ENCODE measurements at places on chromosomes 11 and 22.

GRCh38 chr11:13762718-13763117 is 94.2 kb downstream of the FAR1 start:
- no peak for DNase-seq

DNA sequence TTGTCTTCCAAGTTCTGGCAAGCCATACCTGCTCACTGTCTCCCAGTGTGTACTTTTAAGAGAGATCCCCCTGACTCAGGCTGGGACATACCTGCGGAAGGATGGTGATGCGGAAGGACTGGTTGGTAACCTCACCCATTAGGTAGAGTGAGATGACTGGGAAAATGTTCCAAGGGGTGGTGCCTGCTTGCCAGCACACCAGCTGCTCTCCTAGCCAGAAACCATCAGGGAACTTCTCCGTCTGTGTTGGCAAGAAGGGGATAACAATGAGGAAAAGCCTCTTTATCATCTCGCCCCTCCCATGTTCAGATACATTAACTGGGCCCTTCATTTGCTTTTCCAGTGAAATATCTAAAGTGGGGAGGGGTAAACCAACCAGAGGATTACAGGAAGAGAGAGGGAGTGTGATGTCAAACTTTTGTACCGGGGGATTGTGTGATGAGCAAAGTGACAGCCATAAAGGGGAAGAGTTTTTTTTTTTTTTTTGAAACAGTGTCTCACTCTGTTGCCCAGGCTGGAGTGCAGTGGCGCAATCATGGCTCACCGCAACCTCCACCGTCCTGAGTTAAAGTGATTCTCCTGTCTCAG is at the start of gene BACE1-AS:
Gene BACE1-AS, plus strand, starts transcription at position 538 of the 588 bp plus-strand sequence.
- no peak for DNase-seq

DNA sequence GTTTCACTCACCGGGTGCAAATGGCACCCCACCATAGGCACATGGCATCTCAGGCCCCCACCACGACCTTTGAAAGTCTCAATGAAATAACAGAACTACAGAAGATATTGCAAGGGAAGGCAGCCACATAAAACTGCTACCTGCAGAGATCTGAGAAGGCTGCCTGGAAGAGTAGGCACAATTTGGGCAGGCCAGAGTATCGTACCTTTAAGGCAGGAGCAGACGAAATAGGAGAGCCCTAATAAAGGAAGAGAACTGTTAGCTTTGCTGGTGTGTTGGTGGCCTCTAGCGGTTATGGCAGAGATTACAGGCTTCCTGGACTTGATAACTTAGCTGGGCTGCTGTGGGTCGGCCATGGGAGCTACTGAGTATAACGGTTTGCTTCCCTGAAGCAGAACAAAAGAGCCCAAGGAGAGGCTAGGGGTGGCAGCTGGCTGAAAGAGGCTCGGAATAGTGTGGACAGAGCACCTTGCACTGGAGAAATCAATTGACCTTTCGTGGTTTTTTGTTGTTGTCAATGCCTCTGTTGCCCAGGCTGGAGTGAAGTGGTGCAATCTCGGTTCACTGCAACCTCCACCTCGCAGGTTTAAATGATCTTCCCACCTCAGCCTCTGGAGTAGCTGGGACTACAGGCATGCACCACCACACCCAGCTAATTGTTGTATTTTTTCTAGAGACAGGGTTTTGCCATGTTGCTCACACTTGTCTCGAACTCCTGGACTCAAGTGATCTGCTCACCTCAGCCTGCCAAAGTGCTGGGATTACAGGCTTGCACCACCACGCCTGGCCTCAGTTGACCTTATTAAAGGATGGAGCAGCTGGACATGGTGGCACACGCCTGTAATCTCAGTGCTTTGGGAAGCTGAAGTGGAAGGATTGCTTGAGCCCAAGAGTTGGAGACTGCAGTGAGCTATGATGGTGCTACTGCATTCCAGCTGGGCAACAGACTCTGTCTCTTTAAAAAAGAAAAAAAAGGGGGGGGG is 4.8 kb downstream of the SDF2L1 start:
- DNase-seq: peak; percentile 73

DNA sequence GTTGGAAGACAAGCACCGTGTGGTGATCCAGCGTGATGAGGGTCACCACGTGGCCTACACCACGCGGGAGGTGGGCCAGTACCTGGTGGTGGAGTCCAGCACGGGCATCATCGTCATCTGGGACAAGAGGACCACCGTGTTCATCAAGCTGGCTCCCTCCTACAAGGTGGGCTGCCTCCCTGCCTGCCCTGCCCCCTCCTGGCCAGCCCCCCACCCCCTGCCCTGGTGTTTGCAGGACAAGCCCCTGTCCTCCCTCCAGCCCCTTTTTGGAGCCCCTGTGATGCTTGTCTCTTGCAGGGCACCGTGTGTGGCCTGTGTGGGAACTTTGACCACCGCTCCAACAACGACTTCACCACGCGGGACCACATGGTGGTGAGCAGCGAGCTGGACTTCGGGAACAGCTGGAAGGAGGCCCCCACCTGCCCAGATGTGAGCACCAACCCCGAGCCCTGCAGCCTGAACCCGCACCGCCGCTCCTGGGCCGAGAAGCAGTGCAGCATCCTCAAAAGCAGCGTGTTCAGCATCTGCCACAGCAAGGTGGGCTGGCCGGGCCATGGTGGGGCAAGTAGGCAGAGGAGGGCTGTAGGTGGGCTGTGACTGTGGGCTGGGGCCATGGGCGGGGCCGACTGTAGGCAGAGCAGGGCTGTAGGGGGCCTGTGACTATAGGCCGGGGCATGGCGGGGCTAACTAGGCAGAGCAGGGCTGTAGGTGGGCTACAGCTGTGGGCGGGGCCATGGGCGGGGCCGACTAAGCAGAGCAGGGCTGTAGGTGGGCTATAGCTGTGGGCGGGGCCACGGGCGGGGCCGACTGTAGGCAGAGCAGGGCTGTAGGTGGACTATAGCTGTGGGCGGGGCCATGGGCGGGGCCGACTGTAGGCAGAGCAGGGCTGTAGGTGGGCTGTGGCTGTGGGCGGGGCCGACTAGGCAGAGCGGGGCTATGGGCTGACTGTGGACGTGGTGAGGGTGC is 13.6 kb downstream of the MUC2 start:
- no peak for DNase-seq

DNA sequence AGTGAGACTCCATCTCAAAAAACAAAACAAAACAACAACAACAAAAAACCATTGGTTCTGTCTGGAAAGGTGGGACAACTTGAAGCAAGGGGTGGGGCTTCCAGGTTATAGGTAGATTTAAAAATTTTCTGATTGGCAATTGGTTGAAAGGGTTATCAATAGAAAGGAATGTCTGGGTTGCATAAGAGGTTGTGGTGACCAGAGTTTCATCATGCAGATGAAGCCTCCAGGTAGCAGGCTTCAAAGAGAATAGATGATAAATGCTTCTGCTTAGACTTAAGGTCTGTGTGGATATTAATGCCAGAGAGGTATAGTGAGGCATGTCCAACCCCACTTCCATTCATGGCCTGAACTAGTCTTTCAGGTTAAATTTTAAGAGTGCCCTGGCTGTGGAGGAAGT is 116.6 kb downstream of the NAT10 start:
- no peak for DNase-seq
